ENCODE measurements at places on chromosomes 7 and 10.
A peak's percentile ranks its signal among the peaks of the same experiment; 100 is the strongest.

DNA sequence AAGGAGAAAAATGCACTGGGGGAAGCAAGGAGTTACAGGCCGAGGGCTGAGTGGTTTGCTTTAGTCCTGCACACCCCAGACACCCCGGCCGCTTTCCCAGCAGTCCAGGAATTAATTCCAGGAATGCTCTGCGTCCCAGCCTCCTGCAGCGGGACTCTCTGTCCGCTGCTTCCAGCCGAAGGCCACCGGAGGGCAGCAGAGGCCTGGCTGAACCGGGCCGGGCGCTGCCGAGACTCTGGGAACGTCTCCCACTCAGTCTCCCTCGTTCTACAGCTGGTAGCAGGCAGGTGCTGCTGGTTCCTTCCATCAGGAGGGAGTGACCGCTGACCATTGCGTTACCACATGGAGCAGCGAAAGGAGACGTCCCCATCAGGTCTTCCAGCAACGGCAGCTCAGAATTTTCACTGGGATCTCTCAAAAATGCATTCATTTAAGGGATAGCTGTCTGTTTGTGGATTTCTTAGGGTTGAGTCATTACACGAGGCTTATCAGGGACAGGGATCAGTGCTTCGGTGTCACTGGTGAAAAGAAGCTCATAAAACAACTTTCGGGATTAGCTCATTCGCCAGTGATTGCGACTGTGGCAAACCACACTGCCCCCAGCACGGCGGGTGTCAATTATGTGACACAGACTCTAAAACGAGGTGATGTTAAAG lies 24.9 kb upstream of the PITRM1 start:
- DNase-seq = peak; percentile 61

DNA sequence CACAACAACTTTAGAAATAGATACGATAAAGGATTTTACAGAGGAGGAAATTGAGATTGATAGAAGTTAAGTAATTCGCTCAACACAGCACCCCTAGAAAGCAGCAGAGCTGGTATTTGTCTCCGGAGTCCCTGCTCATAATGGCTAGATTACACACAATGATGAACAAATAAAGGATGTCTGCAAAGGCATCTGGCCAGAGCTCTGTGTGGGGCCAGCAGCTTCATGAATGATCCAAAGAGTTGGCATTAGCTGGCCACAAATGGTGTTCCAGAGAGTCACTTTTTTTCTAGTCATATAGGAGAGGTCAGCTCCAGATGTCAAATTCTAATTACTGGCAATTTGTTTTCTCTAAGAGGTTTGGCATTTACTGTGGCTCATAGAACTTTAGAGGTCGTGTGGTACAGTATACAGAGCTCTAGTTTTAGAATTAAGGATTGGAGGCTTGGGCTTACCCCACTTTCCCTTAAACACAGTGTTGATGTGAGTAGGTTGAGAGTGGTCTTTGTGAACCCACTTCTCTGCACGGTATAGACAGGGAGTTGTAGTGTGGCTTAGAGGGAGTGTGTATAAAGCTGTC lies 186.2 kb downstream of the BICC1 start:
- no peak for DNase-seq

- DNase-seq = no peak
Observed at GRCh38 chr7:12107841-12108254, 103.2 kb upstream of the TMEM106B start.

- no peak for DNase-seq
Observed at GRCh38 chr10:75623310-75624093, 192.1 kb downstream of the LRMDA start.

DNA sequence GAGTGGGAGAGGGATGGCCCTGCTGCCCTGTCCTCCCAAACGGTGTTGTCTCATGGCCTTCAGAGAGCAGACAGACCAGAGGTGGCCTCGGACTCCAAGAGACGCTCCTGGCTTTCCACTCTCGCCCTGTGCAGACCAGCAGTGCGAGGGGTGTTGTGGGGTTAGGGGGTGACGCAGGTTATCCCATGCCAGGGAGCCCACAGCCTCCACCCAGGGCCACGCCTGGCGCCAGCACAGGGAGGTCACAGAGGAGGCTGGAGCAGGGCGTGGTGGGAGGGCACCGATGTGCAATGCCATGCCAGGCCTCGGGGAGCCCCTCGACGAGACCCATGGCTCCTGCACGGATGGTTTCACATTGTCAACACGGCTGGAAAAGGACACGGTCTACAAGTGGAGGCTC lies 52.1 kb downstream of the INPP5A start:
- no peak for DNase-seq

GRCh38 chr7:88046839-88047573 lies 113.0 kb downstream of the ADAM22 start:
- no peak for DNase-seq

All from HS-27A (cell line).